ENCODE measurements at places on chromosomes 7 and 10. TPM values are rescaled to one million over a fixed set of nuclear protein-coding genes. Genes with fewer than 3 reads are reported as not detected.

Gene LIPK
- total RNA-seq = not detected

Gene GIMAP4
- 9.0 TPM for total RNA-seq

Gene GPR85
- 257 TPM for total RNA-seq

Gene KLF14
- not detected for total RNA-seq

Gene TEX36
- 0.41 TPM for total RNA-seq

GRCh38 chr7:2928613-2929311, 84.7 kb upstream of the GNA12 start:
- no peak for DNase-seq

DNA sequence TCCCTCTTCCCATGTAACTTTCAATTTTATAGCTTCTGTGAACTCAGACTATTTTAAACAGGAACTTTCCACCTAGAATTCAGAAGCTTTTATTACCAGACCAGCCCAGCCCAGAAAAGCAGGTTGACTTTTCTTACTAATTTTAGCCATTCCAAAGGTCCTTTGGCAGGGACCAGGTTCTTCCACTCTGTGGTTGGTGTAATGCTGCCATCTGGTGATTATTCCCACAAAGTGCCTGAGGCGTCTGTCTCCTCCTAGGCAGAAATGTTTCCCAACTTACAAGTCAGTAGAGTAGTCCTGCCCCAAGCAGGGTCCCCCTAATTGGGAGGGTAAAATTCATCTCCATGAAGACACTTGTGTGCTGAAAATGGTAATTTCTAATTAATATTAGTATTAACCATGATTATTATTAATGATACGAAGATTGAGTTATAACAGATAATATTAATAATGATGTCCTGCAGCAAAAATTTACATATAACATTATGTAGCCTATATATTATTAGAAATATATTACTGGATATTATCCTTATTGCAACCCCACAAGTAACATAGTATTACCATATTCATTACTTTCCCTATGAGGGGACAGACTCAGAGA, 53.0 kb upstream of the PPP1R17 start:
- DNase-seq = peak; percentile 44

DNA sequence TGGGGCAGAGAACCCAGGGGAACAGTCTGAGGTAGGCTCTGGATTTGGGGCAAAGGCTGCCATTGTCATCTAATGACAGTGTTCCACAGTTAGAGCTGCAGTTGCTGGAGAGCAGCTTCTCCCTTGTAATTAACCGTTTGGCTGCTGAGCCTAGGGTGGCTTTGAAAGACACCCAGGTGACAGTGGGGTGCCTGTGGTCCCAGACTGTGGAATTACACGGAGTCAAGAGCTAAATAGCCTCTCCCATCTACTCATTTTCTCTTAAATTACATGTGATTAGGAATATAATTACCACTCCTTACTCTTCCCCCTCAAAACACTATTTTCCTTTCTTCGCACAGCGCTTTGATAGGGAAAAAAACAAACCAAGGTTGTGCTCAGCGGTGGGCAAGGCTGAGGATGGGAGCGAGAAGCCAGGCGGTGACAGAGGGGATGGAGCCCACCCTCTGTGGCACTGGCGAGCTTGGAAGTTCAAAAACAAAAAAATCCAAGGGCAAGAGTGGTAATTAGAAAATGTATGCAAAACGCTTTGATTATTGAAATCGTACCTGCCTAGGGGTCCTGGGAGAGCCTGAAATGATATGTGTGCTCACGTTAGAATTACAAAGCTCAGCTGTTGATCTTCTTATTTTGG, 44.1 kb downstream of the BAMBI start:
- DNase-seq = no peak

- no peak for DNase-seq
These were observed 35.8 kb upstream of the ELN start for GRCh38 chr7:73992101-73992562.

- no peak for DNase-seq
These were observed 88.0 kb upstream of the PFKP start for GRCh38 chr10:2979306-2979705.

GRCh38 chr10:130337696-130338635, 201.8 kb downstream of the GLRX3 start:
- DNase-seq = no peak

DNA sequence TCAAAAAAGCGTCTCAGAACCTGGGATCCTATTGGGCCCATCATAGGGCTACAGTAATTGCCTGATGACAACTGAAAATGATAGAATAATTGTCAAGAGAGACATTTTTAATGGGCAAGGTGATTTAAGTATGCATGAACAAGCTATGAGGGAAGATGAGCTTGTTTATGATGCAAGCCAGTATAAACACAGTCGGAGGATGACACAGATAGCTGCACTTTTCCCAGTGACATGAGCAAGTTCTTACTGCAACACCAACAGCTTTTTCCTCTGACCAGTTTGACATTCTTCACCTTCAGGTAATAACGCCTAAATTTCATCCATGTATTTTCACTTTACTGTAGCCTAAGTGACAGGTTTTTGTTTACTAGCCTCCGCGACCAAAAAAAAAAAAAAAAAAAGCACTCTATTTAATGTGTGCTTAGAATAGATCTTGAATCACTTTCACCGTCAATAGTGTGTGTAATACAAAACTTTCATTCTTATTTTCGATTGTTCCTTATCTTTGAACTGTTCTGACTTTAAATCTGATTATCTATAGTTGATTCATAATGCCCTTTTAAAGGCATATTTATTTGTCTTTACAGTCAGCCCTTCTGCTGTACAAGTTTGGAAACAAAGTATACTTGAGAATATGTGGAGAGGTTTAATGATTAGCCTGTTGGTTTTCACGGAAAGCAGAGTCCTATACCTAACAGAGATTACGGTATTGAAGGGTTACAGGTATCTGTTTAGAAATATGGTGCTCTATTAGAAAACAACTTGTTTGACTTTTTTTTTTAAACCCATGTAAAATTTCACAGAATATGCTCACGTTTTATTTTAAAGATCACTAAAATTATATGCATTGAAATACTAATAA, 1.7 kb downstream of the FOXP2 start:
- no peak for DNase-seq

DNA sequence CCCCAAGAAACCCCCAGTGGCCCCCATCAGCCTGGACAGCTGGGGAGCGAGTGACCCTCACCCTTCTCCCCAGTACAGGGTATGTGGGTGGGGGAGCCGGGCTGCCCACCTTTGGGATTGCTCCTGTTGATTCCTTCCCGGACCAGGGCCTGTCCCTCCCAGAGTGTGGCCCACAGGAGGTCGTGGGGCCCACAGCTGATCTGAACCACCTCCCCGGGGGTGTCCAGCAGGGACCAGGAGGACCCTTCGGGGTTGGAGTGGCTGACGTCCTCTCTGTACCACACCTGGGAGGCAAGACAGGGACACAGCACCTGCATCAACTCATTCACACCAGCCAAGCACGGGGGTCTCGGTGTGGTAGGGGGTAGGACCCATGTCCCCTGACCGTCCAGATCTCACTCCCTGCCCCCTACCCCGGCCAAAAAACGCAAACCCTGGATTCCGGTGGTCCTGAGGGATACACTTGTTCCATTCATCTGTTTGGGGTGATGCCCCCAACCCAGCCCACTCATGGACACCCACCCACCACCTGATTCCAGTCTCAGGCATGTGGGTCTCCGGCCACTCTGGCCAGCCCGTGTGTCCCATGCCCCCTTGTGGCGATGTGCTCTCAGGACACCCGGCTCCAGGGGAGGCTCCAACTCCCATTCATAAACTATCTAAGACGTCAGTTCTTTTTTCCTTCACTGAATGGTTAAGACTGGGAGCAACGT, 10.9 kb downstream of the TECPR1 start:
- DNase-seq = peak; percentile 79

- no peak for DNase-seq
These were observed 18.1 kb downstream of the PRKG1 start for GRCh38 chr10:51092402-51092801.

DNA sequence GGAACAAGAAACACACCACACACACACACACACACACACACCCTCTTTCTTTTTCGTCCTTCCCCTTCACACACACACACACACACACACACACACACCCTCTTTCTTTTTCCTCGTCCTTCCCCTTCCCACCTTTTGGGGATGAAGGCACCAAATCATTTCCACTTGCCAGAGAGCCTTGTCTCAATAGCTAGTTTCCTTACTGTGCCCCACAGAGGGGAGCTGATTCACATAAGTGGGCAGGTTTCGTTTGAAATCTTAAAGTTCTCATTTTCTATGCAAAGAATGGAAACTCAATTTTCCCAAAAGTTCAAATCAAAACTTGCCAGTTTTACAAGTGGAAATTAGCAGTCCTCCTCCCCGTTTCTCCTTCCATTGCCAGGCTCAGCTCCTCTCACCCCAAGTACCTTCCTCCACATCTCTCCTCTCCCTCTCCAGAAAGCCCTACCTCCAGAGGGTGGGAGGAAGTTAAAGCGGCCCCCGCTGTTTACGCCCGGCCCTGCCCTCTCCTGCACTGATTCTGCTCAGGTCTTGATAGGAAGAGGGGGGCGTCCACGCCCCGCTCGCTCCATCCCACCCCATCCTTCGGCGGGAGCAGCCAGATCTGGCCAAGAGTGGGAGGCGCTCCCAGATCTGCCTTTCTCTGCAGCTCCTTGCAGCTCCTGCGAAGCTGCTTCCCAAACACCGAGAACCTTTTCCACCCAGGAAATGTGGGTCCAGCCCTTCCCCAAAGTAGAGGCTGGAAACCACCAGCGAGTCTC, 1.3 kb downstream of the CTTNBP2 start:
- DNase-seq = peak; percentile 30

DNA sequence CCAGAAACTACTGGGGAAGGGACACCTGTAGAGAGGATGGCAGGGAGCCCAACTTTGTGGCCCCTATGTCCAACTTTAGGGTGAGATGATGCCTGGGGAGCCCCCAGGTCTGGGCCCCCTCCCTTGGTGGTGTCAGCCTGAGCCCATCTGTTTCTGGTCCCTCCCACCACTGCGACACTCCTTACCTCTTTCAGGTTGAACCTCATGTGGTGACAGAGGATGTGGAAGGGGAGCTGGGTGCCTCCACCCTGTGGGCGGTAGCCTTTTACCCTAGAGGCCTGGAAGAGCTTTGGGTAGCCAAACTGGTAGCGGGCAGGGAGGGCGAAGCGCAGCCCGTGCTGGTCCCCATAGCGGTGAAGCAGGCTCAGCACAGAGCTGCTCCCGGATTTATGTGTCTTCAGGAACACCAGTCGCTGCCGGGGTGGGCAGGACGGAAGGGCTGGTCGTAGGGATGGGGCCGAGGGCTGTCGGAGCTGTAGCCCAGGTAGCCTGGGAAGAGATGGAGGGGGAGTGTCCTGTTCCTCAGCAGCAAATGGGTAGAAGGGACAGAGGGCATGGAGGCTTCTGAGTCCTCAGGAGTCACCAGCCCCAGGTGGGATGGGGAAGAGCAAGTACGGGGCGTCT, 2.0 kb downstream of the GAL3ST4 start:
- DNase-seq = no peak

DNA sequence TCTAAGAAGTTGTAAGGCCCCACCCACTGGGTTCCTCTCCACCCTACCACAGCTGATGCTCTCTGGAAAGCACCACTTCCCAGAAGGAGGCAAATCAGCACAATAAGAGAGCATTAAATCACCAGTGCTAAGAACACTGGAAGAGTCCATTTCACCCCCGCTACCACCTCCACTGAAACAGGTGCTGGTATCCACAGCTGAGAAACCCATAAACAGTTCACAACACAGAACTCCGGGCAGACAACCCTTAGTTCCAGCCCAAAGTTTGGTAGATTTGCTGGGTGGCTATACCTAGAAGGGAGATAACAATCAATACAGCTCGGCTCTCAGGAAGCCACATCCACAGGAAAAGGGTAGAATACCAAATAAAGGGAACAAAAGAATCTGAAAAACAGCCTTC, 34.1 kb downstream of the ZNF680 start:
- DNase-seq = no peak

DNA sequence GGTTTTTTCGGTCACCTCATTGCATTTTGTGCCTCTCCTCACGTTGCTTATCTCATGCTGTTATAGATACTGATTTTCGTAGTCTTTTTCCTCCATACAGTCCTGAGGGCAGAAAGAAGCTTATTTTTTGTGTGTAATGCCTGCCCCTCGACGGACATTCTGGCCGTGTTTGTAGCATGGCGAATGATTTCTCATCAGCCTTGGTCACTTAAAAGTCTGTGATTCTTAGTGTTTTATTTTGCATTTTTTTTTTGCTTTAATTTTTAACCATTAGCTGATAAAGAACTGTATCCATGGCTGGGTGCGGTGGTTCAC, 469 bp upstream of the NOC3L start:
- no peak for DNase-seq

GRCh38 chr10:14673189-14673861, 101.4 kb downstream of the FAM107B start:
- DNase-seq = no peak

DNA sequence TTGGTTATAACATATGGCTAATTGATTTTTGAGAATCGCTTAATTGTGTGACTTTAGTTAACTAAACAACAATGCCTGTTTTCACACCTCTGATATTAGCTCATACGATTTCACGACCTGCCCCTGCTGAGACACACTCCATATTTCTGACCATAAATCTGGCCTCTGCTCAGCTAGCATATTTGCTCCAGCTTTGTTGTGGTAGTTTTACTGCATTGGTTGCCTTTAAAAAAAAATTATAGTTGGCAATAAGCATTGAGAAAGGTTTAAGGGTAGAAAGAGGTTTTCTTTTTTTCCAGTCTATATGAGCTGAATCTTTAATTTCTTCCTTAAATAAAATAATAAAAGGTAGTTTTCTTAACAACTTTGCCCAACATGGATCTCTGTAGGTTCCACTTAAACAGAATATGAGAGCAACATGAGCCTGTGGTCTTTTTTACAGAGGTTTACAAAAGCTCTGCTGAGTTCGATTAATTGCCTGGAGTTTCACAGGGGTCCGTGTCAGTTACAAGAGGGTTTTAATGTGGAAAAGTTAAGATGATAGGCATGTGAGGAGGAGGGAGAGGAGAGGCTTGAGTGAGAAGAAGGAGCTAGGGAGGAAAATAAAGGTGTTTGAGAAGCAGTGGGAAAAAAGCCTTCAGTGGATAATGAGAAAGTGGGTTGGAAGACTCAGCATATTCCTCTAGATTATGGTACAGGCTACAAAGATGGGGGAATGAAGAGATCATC, 318.2 kb downstream of the CXCL12 start:
- no peak for DNase-seq

DNA sequence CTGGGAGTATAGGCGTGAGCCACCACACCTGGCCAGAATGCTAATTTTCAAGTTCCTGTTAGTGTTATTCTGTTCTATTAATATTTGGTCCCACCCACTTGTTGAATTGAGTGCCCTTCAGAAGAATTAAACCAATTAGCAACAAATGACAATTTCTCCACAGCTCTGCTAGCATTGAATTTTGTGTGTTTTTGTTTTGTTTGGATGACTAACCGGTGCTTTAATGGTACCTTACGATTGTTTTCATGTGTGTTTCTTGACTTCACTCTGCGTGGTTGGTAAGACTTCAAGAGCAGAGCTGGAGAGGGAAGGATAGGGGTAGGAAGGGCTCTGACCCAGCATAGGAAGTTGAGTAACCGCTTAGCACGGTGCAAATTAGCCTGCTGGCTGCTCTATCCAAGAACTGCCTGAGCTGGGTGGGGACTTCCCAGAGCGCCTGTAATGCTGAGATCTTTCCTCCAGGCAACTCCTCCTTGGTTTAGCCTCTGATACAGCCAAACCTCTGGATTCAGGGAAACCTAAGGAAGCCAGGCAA, 4.6 kb downstream of the ARPC1B start:
- peak; percentile 55 for DNase-seq

GRCh38 chr10:35641676-35642034, 441 bp downstream of the FZD8 start:
- no peak for DNase-seq
